ENCODE measurements at places on chromosomes 4 and X. TPM values are rescaled to one million over a fixed set of nuclear protein-coding genes. Genes with fewer than 3 reads are reported as not detected.

UGT2B15 gene
- not detected for total RNA-seq

ART3 gene
- total RNA-seq, result 0.92 TPM

TRPC5OS gene
- total RNA-seq, result not detected

GRCh38 chr4:110411574-110412011 is 64.4 kb upstream of the ENPEP start:
- DNase-seq, result peak; percentile 93

- no peak for DNase-seq
Measured at GRCh38 chr4:8558080-8558960, 21.9 kb upstream of the GPR78 start.

DNA sequence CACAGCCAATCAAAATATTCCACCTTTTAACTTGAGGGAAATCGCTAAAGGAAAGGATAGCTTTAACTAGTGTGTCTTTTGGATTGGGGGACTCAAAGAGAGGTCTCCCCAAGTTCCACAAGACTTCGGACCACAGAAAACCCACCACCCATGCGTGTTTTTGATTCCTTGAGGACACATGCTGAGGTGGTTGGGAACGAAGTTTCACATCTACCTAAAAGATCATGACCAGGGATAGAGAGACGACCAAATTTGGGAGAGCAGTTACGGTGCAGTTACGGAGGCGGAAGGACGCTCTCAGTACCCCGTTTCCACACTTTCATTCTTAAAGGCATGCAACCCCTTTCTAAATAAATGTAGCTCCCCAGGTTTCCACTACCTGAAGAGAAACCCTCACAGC is 1.1 kb downstream of the PCYT1B start:
- DNase-seq, result peak; percentile 56

DNA sequence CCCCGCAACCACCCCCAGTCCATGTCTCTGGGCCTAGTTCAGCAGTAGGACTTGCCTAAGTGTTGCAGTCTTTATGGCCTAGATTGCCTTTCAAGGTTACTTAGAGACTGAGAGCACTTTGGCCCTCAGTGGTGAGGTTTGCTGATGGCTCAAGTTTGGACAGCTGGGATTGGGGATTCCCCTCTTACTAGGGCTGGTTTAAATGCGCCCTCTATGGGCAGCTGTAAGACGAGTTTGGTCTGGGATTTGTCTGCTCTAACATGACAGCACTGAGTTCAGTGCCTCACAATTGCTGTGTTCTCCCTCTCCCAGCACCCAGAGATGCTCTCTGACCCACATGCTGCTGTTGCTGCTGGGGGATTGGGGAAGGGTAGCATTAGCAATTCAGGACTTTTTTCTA is 23.1 kb downstream of the DACH2 start:
- peak; percentile 67 for DNase-seq

DNA sequence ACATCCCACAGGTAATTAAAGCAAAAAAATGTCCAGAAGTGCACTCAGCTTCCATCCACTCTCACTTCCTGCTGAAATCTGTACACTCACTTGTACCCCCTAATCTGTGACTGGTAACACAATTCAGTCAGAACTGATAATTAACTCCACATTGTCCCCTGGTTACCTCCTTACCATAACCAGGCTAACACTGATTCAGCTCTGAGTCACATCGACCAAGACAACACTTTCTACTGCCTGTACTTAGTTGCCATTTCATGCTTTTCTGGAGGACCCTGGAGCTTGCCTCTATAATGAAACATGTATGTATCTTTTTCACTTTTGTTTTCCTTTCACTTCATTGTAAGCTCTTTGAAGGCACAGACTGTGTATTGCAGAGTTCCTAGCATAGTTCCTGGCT is 130.9 kb upstream of the GABRG1 start:
- DNase-seq, result no peak

DNA sequence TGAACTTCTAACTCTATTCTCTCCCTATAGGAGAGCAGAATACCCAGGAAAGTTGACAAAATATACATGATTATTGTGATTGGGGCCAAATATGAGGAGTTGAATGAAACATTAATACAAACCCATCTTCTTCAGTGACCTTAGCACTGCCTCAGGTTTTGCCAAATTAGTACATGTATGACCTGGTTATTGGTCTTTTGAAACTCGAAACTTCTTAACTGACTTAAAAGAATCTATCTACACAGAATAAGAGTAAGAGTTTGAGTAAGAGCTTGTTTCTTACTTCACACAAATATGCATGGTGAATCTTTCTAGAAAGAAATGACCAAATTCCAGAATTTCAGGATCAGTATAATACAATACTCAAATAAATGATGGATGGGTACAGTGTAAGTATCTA is 213.0 kb upstream of the GK2 start:
- DNase-seq, result no peak

DNA sequence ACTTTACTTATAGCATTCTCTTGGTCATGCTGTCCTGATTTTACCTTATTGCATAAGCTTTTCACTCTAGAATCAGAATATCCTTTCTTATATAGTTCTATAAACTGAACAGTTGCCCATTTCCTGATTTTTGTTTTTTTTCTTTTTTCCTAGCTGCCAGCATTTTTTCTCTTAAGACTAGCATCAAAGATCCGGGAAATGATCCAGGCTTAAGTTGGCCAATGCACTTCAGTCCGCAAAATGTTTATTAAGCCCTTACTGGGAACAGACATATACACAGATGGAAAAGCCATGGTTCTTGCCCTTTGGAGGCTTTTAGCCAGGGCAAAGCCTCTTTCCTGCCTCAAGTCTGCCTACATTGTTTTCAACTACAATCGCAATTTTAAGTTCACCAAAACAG is 10.1 kb upstream of the BMP2K start:
- no peak for DNase-seq

DNA sequence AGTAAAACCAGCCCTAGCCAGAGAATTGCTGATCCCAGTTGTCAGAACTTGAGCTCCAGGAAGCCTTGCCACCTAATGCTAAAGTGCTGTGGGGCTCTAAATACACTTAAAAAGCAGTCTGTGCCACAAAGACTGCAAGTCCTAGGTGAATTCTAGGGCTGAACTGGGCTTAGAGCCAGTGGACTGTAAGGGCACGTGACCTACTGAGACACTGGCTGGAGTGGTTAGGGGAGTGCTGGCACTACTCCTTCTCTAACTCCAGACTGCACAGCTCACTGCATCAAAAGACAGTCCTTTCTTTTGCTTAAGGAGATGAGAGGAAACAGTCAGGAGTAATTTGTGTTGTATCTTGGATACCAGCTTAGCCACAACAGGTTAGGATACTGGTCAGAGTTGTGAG is 1240.2 kb downstream of the FAM133A start:
- DNase-seq, result no peak

Data from endodermal cell (in vitro differentiated cells).